T follicular helper cell (primary cell): ENCODE measurements at places on chromosomes 3 and 15.

DNA sequence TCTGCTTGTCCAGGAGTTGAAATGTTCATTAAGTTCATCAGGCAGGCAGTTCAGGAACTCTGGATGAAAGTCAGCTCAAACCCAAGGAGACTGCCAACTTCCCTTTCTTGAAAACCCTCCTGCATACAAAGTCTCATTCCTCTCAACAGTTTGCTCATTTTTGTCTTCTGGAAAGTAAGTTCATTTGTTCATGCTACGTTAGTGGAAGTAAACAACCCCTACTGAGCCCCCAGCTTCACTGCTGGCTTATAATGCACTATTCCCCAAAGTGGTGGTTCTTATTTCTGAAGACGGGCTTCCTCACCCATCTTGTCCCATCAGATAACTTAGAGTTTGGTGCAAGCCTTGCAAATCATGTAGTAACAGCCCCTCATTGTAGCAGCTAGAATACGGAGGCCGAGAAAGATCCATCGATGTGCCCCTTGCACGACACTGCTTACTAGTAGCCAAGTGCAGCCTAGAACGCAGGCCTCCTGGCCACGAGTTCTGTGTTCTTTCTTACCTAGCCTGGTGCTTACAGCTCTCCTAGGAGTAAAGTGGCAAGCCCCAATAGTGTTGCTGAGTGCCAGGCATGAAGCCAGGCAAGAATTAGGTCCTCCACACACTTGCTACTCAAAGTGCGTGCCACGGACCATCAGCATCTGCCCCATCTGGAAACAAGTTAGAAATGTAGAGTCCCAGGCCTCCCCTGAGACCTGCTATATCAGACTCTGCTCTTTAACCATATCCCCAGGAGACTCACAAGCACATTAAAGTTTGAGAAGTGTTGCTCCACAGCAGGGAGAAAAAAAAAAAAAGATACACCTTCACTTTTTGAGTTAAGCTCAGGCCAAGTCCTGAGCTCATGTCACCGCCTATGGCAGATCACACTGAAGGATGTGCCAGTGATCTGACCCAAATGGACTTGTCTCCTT is 82.5 kb downstream of the RFTN1 start:
- DNase-seq, result no peak

DNA sequence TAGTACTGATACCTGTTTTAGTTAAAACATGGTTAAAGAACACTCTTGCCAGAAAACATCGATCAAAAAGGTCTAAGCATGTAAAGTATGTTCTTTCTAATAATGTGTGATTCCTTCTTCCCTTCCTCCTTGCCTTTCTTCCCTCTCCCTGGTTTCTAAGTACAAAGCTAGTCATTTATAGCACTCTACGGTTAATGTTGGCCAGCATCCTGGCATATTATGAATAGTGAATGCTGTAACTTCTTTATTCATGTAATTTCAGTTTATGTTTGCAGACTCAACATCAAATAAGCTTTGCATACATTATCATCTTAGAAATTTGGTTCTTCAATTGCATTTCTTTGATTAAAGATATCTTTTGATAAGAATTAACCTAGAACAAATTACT is 27.1 kb downstream of the P2RY12 start:
- no peak for DNase-seq

- no peak for DNase-seq
Measured at GRCh38 chr3:53705774-53706173, 140.4 kb downstream of the CHDH start.

- DNase-seq, result peak; percentile 55
Measured at GRCh38 chr3:49703443-49703927, 14.1 kb downstream of the RNF123 start.

DNA sequence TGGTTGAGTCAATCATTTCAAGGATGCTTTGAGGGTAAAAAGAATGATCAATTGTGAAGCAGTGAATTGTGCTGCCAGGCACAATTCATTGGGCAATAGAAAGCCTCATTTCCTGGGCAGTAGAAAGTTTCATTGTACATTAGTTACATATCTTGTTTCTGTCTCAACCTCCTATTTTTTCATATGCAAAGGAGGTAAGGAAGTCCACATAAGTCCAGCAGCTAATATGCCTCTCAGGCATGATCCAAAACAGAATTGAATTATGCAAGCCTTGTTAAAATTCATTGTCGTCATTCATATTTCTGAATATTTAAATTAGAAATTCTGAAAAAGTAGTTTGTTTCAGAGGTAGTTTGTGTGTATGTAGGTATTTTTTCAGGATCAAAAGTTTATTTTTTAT is 65.8 kb downstream of the TFRC start:
- DNase-seq, result no peak

GRCh38 chr3:89682556-89682955 is 575.1 kb downstream of the EPHA3 start:
- DNase-seq, result no peak

DNA sequence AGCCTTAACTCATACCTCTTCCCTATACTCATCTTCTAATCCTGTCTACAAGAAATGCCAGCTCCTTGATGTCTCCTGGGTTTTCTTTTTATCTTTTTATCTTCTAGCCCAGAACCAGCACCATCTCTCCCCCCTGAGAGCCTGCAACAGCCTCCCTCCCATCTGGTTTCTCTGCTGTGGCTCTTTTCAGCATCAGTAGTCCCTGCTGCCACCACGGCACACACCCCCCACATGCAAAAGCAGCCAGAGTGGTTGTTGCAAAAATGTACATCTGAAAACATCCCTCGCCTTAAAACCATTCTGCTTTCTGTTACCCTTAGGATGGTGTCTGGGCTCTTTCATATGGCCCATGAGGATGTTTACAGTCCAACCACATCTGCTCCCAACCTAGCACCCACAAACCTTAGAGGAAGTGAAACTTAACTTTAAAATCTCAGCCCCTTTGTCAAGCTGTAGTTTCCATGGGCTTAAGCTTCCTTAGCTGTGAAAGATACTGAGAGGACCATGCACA is 775 bp downstream of the TTC21A start:
- DNase-seq, result no peak

- DNase-seq, result no peak
Measured at GRCh38 chr15:87761736-87762509, 494.6 kb downstream of the NTRK3 start.

DNA sequence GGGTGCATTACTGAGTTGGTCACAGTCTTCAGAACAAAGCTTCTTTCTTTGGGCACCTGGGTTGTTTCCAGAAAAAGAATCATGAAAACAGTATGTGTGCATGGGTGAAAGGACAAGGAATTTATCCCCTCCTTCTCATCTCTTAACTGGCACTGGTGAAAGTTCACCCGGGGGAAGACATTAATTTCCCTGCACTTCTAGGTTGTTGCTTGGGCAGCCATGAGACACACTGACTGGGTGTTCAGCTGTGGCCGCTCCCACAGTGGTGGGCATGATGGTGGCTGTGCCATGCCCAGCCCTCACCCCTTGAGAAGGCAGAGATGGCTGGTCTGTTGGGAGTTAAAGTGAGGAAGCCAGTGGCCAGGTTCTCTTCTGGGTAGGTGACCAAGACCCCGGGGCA is 16.6 kb upstream of the KY start:
- no peak for DNase-seq

GRCh38 chr3:9137676-9138075 is 111.8 kb downstream of the SRGAP3 start:
- DNase-seq, result no peak

GRCh38 chr3:18098960-18099587 is 326.1 kb downstream of the SATB1 start:
- DNase-seq, result no peak

DNA sequence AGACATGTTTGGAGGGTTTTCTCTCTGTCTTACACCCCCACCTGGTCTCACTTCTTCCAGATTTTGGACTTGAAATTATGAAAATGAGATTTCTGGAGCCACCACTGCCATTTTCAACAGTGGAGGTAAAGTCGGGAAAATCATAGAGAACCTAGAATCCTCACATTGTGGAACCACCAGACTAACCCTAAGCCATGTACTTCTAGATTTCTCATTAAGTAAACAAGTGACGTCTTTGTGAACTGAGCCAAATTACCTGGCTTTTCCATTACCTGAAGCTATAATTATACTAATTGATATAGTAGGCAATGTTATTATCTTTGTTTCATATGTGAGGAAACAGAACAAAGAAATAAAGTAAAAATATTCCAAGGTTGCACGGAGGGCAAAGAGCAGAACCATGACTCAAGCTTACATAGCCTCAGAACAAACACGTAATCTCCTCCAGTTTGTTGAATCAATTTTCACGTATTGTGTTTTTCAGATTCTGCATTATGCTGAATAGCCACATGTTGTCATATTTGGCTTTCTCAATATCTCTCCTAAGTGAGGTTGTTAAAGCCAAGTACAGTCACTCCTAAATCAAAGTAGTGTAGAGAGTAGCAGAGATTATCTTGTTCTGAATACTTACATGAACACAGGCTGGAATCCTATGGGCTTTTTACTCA is 101.3 kb upstream of the CMC1 start:
- no peak for DNase-seq

- DNase-seq, result no peak
Measured at GRCh38 chr15:56052395-56053045, 59.1 kb upstream of the NEDD4 start.

- DNase-seq, result no peak
Measured at GRCh38 chr3:111961461-111962164, 17.2 kb upstream of the ABHD10 start.

- DNase-seq, result no peak
Measured at GRCh38 chr3:63354160-63354559, 76.1 kb downstream of the SYNPR start.

GRCh38 chr3:13745636-13746035 is 134.2 kb downstream of the WNT7A start:
- no peak for DNase-seq

- no peak for DNase-seq
Measured at GRCh38 chr3:52494886-52495495, at the start of gene STAB1. Gene STAB1, plus strand, starts transcription at chr3:52495338. Its CDS starts 76 bp downstream, at chr3:52495414.

GRCh38 chr15:35505141-35505540 is 40.8 kb downstream of the DPH6 start:
- DNase-seq, result no peak

DNA sequence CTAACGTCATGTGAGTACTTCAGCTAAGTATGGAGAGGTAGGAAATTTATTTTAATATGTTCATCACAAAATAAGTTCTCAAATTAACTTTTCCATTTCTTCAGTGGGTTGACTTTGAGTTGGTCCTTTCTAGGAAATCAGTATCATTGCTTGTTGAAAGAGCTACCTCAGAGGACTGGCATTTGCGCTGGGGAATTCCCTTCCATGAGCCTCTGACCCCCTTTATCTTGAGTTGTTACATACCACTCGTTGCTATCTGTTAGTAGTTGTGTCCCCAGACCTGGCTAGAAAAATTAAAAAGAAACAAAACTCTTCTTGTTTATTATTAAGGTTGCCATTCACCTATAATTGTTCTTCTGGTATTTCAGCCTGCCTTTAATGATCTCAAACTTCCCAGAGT is 96.8 kb upstream of the ROBO2 start:
- DNase-seq, result no peak

DNA sequence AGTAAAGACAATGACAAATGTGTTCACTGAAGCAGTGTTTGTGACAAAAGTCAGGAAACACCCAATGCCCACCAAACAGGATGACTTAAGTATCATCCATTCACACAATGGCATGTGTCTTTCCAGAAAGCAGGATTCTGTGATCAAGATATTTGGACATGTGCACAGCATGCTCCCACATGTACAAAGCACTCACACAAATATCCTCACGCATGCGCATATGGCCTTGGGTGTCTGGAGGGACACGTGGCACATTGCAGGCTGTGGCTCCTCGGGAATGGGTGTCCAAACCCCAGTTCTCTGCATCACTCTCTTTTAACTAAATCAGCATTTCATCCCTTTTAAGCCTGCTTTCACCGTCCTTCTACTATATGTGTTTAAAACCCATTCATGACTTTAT is 130.5 kb downstream of the KLF13 start:
- DNase-seq, result no peak

- no peak for DNase-seq
Measured at GRCh38 chr3:78277220-78277619, 1237.3 kb downstream of the ROBO2 start.

DNA sequence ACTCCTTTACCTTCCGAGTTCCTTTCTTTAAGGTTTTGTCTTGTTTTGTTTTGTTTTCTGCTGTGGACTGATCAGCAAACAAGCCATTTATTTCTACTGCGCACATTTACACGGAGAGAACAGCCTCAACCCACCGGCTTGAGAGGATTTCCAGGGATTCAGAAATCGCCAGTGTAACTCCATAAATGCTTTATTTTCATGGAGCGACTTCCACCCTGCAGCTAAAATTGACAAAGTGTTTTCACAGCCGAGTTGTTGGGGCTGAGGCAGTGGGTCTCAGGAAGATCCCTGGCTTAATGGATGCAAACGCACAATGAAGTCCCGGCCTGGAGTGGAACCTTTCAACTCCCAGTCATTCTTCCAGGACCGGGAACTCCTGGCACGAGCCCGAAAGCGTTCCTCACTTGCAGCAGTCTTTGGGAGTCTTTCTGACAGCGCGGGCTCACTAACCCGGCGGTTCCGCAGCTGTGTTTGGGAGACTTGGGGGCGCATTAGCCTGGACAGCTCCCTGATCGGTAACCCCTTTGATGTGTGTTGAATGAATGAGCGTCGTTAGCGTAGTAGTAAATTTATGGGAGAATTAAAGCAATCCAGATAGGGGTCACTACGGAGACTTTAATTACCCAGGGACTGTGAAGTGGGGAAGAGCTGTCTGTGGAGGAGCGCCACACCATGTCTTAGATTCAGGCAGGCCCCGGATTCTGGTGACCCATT is 785 bp upstream of the MYRIP start:
- no peak for DNase-seq

DNA sequence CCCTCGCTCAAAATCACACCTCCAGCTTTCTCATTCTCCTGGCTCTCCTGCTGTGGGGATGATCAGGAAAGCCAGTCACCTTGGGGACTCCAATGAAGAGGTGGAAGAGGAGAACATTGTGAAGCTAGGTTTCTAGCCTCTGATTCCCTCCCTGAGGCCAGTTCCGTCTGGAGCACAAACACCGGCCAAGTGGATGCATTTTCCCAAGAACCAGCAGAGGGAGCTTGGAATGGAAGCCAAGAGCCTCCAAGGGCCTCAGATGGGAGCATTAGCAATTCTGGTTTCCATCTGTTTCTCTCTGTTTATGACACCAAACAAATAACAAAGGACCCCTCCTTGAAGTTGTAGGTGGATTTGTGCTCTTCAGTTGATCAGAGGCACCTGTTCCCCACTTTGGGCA is 40.6 kb upstream of the NMNAT3 start:
- no peak for DNase-seq

GRCh38 chr3:193829781-193830180 is 236.8 kb downstream of the OPA1 start:
- DNase-seq, result no peak

GRCh38 chr15:20340931-20341661 is 200.5 kb downstream of the GOLGA6L6 start:
- DNase-seq, result no peak

- no peak for DNase-seq
Measured at GRCh38 chr15:86620157-86620556, 540.5 kb downstream of the AGBL1 start.

GRCh38 chr15:88580532-88580931 is 34.1 kb upstream of the DET1 start:
- no peak for DNase-seq

DNA sequence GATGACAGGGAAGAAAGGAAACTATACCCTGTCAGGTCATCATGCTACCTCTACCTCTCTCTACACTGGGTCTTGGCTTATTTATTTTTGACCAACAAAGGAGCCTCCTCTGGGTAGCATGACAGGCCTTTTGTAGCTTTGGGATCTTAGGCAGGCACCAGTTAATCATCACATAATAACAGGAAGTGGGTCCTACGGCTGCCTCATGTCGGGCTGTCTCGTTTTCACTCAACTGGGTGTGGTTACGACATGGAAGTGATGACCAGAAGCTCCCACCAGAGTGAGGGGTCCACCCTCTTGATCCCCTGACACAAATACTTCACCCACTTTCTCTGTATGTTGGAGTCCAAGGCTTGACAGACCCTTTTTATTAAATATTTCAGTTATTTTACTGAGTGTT is 105.3 kb downstream of the CD47 start:
- no peak for DNase-seq
